ENCODE measurements at places on chromosomes 7 and 10.
A peak's percentile ranks its signal among the peaks of the same experiment; 100 is the strongest.

DNA sequence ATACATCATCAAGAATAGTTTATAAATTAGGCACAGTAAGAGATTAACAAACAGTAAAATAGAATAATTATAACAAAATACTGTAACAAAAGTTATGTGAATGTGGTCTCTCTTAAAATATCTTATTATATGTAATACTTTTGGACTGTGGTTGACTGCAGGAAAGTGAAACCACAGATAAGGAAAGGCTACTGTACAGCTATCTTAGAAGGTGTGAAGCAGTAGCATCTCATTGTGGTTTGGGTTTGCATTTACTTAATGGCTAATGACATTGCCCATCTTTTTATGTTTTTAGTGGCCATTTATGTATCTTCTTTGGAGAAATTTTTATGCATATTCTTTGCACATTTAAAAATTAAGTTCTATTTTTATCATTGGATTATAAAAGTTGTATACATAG, 296.4 kb upstream of the MAGI2 start:
- no peak for DNase-seq

GRCh38 chr10:91541481-91541880, 91.4 kb downstream of the PPP1R3C start:
- no peak for DNase-seq

DNA sequence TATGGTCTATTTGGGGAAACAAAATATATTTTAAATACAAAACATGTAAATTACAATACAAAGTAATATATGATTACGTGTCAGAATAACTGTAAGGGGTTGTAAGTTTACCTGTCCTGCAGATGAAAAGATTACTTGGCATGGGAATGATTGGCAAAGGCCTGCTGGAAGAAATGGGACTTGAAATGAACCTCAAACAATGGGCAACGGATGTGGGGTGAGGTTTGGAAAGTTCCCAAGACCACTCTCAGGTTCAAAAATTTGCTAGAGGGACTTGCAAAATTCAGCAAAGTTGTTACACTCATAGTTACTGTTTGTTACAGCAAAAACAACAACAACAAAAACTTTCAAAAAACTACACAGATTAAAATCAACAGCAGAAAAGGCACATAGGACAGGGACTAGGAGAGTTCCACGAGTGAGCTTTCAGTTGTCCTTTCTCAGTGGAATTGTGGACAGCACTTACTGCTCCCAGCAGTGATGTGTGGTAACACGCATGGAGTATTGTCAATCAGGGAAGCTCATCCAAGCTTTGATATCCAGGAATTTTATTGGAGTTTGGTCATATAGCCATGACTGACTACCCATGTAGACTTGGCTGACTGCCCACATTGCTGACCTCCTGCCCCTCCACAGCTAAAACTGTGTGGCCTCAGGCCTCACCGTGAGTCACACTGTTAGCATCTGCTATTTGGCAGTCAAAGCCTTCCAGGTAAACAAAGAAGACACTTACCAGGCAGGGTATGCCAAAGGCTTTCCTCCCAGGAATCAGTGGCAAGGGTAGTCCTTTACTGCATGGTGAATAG, 43.8 kb downstream of the EXOC6 start:
- no peak for DNase-seq

DNA sequence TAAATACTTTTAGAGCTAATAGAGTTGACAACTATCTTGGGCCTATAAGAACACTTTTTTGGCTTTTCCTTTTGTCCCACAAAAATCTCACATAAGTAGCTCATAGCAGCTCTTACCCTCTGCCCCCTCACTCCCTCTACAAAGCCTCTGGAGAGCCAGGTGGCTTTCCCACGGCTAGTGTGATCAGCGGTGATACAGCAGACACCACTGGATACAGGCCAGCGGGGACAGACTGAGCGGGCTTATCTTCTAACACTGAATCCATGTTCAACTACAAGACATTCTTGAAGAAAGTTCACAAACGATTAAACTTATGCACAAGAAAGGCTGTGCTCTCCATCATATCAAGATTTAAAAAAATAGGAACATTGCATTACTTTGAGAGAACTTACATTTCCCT, 377.2 kb downstream of the PARD3 start:
- no peak for DNase-seq

DNA sequence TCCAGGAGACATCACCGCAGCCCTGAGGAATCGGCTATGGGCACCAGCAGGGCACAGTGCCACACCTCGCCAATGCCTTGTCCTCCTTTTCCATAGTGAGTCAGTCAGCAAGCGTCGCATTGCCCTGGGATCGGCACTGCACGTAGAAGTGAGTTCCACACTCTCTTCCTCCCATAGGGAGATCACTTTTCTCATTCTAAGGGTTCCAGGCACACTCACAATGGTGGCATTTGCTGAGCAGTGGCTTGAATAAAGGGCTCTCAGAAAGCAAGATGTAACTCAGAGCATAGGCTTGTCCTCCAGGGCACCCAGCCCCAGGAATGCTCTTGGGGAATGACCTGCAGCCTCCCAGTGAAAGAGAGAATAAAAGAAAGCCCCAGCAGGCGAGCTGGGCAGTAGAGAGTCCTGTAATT, 1.1 kb upstream of the VIM start:
- no peak for DNase-seq

- DNase-seq: no peak
Measured at GRCh38 chr10:37865264-37865663, 7.9 kb upstream of the ZNF248 start.

GRCh38 chr7:141533149-141533949, 17.9 kb upstream of the AGK start:
- DNase-seq: peak; percentile 29

DNA sequence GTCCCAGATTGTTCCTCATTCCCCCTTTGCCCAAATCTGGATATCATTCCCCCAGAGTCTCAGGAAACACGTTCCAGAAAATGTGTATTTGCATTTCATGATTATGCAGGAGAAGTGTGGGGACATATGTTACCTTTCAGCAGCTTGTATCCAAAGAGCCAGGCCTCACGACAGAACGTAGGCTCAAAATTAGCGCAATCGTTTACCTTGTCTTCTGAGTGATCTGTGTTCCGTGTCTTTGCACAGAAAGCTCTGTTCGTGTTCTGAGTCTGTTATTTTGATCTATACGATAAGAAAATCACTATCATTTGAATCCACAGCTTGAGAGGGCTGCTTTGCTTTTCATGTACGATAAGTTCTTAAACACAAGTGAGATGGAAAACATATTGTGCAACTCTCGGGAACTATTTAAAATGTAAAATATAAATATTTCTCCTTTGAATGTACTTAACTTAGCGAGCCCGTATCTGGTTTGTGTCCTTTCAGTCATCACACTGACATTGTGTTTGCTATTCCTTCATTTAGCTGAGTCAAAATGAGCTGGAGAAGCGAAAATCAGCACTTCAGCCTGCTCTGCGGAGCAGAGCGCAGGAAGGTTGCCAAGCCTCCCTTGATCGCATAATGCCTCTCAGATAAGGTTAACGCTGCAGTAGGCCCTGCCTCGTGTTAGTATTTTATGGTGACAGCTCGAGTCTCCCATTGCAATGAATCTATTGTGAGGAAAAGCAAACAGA, 80.2 kb upstream of the CACNB2 start:
- no peak for DNase-seq

GRCh38 chr7:92034116-92034515, 93.5 kb downstream of the AKAP9 start:
- no peak for DNase-seq

GRCh38 chr7:44466300-44467216, 23.9 kb downstream of the NUDCD3 start:
- DNase-seq: no peak

DNA sequence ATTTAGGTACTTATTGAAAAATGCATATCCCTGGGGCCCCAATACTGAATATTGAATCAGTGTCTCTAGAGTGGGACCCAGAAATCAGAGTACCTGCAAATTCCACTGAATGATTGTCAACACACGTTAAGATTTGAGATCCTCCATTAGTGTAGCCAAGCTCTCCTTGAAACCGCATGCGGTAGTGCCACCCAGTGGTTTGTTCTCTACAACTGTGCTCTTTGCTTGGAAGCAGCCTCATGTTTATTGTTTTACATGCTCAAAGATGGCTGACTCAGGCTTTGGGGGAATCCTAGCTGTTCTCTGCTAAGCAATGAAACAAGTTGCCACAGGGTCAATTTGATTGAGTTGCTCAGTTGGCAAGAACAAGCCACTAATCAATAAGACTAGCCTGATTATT, 340.2 kb upstream of the CELF2 start:
- DNase-seq: peak; percentile 33

DNA sequence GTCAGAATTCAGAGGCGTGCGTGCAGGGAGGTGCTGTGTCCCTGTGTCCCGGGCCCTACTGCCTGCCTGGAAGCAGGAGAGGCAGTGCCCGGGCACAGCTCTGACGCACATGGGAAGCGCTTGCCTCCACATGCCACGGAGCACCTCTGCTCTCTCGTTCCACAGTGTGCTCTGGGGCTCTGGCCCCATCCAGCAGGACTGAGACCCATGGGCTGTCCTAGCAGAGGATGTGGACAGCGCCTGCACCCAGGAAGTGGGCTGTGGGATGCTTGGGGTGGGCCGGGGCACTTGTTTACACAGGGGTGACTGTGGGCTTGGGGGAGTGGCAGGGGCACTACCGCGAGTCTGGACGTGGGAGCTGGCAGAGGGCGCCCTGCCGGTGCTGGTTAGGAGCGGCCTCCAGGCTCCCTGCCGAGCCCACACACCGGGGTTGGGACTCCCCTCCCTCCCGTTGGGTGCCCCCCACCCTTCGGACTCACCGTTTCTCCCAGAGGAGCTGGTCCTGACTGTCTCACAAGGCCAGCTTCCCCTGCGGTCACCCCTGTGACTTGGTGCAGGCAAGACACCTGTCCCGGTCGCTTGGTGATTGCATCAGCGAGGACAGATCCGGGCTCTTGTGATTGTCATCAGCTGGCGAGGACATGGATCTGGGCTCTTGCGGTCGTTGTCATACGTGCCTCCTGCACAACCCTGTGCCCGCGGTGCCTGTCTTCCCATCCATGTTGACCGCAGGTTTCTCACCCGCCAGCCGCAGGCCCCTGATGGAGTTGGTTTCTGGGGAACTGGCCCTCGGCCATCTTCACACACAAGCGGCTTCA, 83.1 kb downstream of the NKX6-2 start:
- DNase-seq: no peak

DNA sequence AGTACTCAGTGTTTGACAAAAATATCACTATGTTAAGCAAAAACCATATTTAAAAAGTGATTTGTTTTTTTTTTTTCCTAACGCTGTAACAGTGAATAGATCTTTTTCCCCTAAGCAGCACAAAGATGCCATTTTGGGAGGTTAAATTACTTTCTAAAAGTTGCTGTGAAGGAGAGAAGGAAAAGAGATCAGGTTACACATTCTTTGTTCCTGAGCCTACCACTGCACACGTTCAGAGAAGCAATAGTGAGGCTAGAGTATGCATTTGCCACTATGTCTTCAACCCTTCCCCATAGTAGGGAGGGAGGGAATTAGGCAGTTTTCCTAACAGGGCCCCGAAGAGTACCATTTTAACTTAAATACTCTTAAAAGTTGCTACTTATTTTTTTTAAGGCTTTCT, 38.9 kb downstream of the BMPR1A start:
- DNase-seq: no peak

DNA sequence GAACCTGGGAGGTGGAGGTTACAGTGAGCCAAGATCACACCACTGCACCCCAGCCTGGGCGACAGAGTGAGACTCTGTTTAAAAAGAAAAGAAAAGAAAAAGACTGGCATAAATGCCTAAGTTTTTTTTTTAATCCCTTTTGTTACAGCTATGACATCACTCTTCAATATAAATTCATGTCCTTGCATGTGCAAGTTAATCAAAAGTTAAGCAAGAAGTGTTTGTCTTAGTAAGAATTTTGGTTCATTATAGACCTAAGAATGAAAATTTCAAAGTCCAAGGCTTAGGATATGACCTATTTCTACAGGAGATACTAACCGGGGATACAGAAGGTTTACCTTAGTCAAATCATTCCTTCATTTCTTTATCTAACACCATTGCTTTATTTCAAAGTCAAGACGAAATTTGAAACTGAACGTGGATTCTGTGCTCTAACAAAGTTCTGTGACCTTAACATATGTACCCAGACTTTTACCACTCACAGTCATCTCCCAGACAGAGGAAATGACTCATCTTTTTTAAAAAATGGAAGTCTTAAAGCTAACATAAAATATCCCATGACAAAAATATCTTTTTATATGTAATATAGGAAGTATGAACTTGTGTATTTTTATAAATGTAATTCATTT, 29.3 kb upstream of the ITGB8 start:
- no peak for DNase-seq

All from CD4-positive, alpha-beta T cell treated with Interferon gamma for 1 hour (primary cell).